ENCODE measurements at places on chromosomes 11 and 22. TPM values are rescaled to one million over a fixed set of nuclear protein-coding genes. Genes with fewer than 3 reads are reported as not detected.

DNA sequence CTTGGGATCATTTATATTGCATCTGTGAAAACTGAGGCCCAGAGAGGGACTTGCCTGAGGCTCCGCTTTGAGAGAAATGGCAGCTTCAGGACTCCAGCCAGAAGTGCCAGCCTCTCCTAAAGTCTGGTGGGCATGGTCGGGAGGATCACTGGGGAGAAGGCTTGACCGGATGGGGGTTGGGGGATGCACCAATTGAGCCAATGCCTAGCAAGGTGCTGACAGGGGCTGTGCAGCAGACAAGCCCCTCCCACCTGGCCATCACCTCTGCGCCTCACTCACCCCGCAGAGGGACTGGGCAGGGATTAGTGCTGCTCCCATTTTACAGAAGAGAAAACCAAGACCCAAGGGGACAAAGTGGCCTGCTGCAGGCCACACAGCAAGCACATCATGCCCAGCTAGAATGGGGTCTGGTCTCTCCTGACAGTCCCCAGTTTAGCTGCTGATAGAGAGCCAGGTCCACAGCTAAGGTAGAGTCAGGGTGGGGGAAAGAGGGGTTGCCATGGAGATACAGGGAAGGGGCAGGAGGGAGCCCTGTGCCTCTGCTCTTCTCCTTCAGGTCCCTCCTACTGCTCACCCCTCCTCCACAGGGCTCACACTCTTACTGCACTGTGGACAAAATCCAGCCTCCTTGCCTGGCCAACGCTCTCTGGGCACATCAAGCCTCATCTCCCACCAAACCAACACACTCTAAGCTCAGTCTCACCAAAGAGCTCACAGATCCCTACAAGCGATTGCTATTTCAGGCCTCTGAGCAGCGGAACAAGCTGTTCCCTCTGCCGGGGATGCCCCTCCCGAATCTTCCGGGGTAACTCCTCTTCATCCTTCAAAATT, 29.5 kb downstream of the TEF start:
- DNase-seq, result peak; percentile 67

DNA sequence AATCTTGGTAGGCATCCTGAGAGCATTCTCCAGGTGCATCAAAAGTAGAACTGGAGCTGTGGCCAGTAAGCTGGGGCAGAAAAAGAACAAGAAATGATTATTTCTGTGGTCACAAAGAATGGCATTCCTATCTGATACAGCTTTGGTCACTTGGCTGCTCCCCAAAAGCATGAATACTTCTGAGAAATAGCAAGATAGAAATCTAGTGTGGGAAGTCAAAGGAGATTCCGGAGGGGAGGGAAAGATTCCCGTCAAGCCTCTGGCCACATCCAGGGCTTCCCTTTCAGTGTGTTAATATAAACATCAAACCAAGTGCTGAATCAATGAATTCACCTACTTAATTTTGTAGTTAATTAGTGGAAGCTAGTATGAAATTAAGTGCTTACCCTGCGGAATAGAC, 1185.4 kb downstream of the LRRC4C start:
- no peak for DNase-seq

- DNase-seq, result no peak
Measured at GRCh38 chr11:1299621-1300020, 9.8 kb downstream of the TOLLIP start.

Gene RFPL3
- total RNA-seq, result not detected

- peak; percentile 97 for DNase-seq
Measured at GRCh38 chr11:74018331-74019005, 9.6 kb upstream of the UCP3 start.

GRCh38 chr11:100867606-100868005, 180.5 kb downstream of the ARHGAP42 start:
- DNase-seq, result no peak

Gene OR51B5
- total RNA-seq, result 0.33 TPM

GRCh38 chr11:13118194-13118593, 109.1 kb downstream of the RASSF10 start:
- no peak for DNase-seq

DNA sequence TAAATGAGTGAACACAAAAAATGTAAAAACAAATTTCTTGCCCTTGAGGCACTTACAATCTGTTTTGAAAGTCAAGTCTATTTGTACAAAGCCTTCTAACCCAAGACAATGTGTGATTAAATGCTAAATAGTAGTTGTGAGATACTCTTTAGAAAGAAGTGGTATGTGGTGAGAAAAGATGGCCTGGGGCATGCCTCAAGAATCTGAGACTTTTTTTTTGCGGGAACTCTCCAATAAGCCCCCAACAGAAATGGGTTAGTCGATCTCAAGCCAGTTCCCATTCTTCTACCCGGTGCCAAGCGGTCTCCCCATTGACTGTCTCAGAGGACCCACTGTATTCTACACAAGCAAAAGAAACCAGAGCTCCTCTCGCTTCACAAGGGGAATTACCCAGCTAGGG, 26.9 kb upstream of the TBCEL start:
- DNase-seq, result no peak

GRCh38 chr11:68652683-68653156, 31.6 kb upstream of the GAL start:
- no peak for DNase-seq

- DNase-seq, result peak; percentile 55
Measured at GRCh38 chr11:121595717-121596161, 143.0 kb upstream of the SORL1-AS1 start.

GRCh38 chr11:76808996-76809395, 25.8 kb downstream of the TSKU start:
- no peak for DNase-seq

Gene ZW10
- 9.4 TPM for total RNA-seq

DNA sequence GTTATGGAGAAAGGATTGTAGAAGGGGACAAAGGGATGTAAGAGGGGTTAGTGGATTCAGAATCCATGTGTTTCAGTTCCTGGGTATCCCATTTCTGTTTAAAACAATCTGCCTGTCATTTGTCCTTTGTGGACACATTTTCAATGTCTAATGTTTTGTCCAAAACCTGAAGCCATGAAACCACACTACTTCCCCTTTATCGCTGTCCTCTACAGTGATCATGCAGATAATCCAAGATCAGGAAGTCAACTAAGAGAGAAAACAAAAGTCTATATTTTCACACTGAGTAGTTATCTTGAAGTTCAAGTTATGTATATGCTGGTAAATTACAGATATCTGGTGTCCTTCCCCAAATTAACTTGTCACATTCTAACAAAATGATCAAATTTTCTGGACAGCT, 457.0 kb downstream of the NTM start:
- no peak for DNase-seq

DNA sequence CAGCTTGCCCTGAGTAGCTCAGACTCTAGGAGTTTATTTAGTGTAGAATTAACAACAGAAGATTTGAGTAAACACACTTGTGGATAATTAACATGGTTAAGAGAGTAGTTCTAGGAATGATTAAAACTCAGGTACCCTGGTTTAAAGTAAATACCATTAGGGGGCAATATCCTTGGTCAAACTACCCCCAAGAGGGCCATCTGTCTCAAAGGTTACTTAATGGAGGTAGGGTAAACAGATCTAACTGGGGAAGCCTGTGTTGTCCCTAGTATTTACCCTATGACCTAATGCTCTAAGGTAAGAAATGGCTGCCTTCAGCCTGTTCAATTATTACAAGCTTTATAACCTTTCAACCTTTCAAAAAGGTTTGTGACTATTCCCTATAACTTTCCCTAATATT, 10.6 kb upstream of the GLYATL1 start:
- no peak for DNase-seq

DNA sequence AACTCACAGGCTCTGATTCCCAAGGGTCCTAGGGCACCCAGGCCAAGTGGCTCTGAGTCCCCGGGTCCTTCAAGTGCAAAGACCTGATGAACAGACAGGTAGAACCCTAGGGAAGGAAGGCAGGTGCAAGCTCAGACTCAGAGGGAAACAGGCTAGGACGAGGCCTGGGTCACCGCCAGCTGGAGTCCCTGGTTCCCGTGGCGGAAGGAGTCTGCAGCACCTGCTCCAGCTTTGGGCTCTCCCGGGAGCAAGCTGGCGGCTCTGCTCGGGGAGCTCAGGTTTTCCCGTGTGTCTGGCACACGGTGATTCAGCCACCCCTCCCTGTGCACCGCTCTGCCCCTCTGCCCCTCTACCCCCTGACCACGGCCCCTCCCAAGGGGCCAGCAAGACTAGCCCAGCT, 59.8 kb downstream of the WNT7B start:
- DNase-seq, result peak; percentile 29

Gene TBX1
- 0.19 TPM for total RNA-seq

DNA sequence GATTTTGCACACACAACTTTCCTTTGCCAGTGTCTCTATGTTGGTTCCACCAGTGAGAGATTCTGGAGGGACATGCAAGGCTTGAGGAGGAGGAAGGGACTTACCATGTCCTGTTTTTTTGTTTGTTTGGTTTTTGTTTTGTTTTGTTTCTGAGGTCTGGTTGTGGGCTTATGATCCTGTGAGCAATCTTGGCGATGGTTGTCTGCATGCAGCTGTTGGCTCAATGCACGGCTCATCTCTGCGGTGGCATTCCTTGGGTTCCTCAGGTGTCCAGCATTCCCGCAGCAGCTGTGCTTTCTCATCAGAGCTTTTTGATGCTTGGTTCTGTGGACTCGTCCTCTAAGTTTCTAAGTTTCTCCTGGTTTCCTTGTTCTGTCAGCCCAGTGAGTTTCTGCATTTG, 4.8 kb upstream of the NNMT start:
- no peak for DNase-seq

Gene GLYAT
- not detected for total RNA-seq

- DNase-seq, result no peak
Measured at GRCh38 chr22:38601221-38601764, 31.3 kb upstream of the DMC1 start.

DNA sequence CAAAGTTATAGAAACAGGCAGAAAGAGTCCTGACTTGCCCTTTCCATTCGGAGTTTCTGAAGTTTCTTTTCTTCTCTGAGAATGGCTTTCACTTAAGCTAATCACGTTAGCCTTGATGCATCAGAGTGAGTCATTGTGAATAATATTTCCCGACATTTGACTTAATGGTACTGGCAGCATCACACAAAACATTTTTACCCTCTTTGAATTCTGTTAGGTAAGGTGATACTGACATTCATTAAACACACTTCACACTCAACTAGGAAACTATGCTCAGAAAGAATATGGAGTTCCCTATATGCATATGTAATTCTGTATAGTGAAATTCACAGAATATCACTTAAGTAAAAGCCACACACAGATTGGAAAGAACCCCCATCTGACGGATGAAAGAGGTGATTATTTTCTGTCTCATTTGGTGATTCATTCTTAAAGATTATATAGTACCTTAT, 120.8 kb upstream of the ARHGAP20 start:
- no peak for DNase-seq

GRCh38 chr22:31613286-31613903, 48.6 kb downstream of the PISD start:
- DNase-seq, result no peak

DNA sequence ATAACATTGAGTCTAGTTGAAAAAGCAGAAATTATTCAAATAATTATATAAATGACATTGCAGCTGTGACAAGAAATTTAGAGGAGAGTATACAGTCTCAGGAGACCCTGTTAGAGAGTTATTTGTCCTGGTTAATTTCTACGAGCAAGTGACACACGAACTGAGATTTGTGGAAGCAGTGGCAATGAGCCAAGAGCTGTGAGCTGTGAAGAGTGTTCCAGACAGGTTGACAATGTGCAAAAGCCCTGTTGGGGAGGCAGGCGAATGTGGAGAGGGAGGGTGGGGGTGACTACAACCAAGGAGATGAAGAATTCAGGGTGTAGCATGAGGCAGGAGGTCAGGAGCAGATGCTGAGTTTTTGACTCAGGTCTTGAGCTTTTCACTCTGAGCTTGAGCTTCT, 620.2 kb upstream of the TENM4 start:
- no peak for DNase-seq

GRCh38 chr11:61757213-61757862, 4.9 kb downstream of the MYRF start:
- DNase-seq, result no peak

Gene SPA17
- 3.0 TPM for total RNA-seq

DNA sequence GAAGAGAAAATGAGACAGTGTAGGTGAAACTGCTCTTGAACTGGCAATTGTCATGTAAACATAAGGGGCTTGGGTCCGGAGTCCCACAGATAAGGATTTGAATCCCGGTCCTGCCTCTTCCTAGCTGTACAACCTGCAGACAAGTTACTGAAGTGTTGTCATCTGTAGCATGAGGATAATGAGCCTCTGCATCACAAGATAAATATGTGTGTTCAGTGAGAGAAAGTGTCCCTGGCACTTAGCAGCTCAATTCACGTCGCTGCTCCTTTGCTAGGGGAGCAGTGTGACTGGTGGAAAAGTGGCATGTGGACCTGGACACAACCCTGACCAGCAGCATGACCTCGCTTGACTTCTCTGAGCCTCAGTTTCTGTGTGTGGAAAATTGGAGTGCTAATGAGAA, 73.7 kb upstream of the NECTIN1 start:
- no peak for DNase-seq

Gene MRGPRX3
- not detected for total RNA-seq

Gene HTR3B
- not detected for total RNA-seq

- no peak for DNase-seq
Measured at GRCh38 chr11:112024178-112024772, 933 bp upstream of the DLAT start.

GRCh38 chr11:83012168-83013067, 59.3 kb downstream of the RAB30 start:
- no peak for DNase-seq

Measured in right cardiac atrium (tissue), 5 donors.